Myocyte (in vitro differentiated cells): ENCODE measurements at places on chromosomes 7 and 10. TPM values are rescaled to one million over a fixed set of nuclear protein-coding genes. Genes with fewer than 3 reads are reported as not detected.

GRCh38 chr10:80544316-80544953 is 6.7 kb downstream of the SH2D4B start:
- no peak for DNase-seq

The POLD2 gene
- 199 and 211 TPM in 2 replicates for total RNA-seq

DNA sequence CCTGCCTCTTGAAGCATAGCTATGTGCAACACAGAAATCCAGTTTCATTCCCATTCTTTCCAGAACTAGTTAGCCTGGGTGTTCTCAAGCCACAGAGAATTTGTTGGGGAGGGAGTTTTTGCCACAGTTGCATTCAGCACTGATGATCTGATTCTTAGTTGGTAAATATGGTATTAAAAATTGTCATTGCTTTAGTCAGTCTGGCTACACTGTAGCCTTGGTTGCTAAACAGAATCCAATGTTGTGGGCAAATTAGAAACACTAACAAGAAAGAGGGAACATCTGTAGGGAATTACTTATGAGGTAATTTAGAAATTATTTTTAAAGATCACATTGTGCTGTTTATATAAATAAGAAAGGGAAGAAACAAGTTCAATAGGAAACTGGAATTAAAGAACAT is 57.0 kb upstream of the CC2D2B start:
- peak; percentile 33 for DNase-seq

GRCh38 chr10:58351616-58352578 is 17.1 kb downstream of the UBE2D1 start:
- DNase-seq: no peak
